ENCODE measurements at places on chromosomes 3 and 15. TPM values are rescaled to one million over a fixed set of nuclear protein-coding genes. Genes with fewer than 3 reads are reported as not detected.

DNA sequence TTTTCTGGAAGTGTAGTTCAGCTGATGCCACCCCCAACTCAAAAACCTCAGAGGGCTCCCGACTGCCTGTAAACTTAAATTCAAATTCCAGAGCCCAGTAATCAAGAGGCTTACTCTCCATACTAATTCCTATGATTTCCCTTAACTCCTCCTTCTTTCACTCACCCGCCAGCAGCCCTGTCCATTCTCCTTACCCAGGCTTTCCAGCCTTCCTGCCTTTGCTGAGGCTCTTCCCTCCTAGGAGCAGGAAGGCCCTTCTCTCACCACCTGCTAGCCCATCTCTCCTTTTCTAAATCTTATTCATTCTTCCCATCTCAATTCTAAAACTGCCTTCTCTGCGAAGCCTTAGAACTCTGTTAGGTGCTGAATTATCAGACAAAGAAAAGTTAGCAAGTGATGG, 30.4 kb downstream of the RORA start:
- no peak for DNase-seq

GRCh38 chr3:43923104-43923882, 232.6 kb downstream of the ABHD5 start:
- no peak for DNase-seq

DNA sequence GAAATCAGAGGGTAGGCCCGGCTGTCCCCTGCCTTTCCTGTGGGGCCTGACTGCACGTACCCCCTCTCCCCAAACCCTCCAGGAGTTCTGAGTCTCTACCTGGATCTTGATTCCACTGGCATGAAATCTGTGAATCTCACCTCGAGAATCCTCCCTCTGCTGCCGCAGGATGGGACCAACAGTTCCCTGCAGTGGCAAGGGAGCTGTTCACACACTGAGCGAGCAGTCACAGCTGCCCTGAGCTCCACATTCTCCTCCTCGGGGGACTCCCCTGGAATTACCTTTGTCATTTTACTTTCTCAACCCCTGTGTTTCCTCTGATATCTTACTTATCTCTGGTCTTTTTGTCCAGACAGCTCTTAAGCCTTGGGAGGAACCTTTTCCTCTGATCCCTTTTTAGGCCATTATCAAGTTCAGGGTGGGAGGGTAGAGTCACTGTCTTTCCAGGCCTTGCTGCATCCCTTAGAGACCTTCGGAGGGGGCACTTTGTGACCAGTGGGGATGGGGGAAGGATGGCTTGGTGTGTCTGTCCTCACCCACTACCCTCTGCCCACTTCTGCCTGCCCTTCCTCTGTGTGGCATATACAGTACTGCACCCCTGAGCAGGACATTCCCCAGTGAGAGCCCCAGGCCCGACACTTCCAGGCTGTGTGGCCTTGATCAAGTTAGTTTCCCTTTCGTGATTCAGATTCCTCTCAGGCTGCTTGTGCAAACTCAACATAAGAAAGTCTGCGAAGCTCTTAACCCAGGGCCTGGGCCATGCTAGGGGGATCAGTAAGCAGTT, 42.0 kb downstream of the CACNA2D3 start:
- DNase-seq = no peak

GRCh38 chr15:23690015-23690414, 2.9 kb upstream of the NDN start:
- DNase-seq = no peak

- DNase-seq = no peak
These were observed 507.8 kb downstream of the TUSC7 start for GRCh38 chr3:117217355-117217754.

SCAMP5 gene
- total RNA-seq = 57.2 TPM

P2RY1 gene
- total RNA-seq = 9.1 TPM

DNA sequence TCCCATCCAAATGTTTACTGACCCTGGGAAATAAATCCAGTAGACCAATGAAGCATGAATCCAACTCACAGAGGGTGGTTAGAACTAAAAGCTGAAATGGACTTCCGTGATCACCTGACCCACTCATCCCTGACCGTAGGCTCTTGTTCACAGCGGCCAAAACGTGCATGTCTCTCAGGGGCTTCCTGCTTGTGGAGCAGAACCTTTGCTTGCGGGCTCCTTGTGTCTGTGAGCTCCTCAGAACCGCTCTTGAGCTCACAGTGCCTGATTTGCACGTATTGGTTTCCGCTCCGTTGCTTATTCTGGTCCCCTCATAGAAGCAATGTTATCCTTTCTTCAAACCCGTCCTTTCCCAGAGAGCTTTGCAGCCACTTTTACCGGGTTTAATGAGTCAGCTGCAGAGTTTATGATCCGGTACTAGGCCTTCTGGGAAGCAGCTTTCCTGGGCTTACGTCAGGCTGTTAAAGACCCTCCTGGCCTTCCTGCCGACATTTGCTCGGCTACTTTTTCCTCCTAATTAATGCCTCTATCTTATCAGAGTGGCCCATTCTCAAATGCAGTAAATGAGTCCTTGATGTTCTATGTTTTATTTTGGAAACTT, 35.4 kb downstream of the LIPC start:
- no peak for DNase-seq

LMAN1L gene
- total RNA-seq = not detected

GABRB3 gene
- 91.6 TPM for total RNA-seq

GOLGA8G gene
- total RNA-seq = not detected

IL12A gene
- total RNA-seq = 0.14 TPM

DNA sequence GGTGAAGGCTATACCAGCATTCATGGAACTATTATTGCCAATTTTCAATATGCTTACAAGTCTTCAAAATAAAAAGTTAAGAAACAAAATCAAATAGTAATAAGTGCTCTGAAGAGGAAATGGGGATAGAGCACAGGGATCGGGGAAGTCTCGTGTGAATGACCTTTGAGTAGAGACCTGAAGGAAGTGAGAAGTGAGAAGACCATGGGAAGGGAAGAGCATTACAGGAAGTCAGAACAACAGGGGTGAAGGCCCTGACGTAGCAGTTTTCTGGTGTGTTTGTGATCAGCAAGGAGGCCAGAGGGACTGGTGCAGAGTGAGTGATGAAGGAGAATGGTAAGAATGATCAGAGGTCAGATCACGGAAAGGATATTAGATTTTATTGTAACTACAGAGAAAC, 48.1 kb downstream of the STAC start:
- no peak for DNase-seq

GRCh38 chr3:182596676-182597410, 196.5 kb upstream of the ATP11B start:
- DNase-seq = no peak

DNA sequence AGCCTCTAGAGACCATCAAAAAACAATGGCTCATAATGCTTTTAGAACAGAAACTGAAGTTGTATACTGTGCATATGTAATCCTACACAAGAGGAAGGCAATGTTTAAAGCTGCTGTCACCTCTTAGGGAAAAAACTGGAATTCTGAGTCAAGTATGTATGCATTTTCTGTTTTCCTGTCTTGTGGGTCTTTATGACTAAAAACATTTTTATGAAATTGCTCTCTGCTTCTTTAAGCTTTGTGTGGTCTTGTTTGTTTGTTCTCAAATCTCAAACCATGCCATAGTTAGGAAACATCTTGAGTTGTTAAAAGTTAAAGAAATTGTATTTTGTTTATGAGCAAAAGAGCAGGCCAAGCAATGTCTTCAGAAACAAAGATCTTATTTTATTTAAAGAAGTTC, 80.9 kb upstream of the SOX2 start:
- no peak for DNase-seq

SOX14 gene
- total RNA-seq = not detected

DNA sequence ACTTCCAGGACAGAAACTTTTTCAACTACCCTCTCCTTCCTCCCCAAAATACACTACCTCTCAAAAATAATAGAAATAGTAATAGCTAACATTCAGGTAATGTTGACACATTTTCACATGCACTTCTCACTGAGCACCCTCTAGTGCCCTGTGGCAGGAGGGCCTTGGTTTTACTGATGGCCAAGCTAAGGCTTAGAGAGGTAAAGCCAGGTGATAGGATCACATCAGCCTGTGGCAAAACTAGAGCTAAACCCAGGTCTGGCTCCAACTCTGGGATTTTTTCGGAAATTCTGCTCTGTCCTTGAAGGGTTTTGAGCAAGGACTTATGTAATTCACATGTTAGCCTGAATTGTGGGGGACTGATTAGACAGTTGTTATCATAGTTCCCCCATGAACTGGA, 922 bp upstream of the TAMM41 start:
- no peak for DNase-seq

GRCh38 chr3:36840453-36840921, 76.1 kb upstream of the DCLK3 start:
- no peak for DNase-seq

GRCh38 chr3:44914936-44915335, 40.5 kb downstream of the TGM4 start:
- no peak for DNase-seq

DNA sequence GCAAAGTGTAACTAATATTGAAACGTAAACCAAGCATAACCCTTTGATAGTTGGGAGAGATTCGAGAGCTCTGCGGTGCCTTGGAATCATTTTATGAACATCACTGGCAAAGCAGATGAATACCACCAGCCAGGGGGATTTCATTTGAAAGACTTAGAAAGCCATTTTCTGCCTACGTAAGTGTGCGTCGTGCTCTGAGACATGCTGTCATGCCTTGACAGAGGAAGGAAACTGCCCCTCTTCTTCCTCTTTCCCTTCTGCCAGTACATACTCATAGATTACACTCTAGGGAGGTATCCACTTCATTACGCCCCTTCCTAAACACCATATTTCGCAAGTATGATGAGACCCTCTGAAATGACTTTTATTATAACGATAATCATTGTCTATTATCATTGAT, 3.3 kb upstream of the MTHFS start:
- no peak for DNase-seq

GRK7 gene
- not detected for total RNA-seq

ZCWPW2 gene
- 1.4 TPM for total RNA-seq

DNA sequence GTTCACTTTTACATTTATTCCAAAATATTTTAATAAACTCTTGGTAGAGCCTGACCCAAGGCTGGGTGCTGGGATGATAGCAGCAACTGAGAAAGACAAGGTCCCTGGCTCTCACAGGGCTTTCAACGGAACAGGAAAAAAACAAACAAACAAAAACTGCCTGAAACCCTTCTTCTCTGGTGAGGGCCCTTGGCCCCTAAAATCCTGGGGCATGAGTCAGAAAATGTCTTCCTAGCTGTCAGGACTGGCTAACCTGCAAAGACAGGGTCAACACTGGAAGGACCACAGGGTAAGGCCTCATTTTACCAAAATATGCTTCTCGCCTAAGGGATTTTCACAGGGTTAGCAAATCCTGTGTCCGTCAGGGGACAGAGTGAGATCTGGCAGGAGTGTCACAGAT, 45.7 kb upstream of the WNT5A start:
- no peak for DNase-seq

- no peak for DNase-seq
These were observed 26.2 kb upstream of the SLC12A8 start for GRCh38 chr3:125238759-125239158.

SEMA4B gene
- total RNA-seq = 79.7 TPM

DNA sequence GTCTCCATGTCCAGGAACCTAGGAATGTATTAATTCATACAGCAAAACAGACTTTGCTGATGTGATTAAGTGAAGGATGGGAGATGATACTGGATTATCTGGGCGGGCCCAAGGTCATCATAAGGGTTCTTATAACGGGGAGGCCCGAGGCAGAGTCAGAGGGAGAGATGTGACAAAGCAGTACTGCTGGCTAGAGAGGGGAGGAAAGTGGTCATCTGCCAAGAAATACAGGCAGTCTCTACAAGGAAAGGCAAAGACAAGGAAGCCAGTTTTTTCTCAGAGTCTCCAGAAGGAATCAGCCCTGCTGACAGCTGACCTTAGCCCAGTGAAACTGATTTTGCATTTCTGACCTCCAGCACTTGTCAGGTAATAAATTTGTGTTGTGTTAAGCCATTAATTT, 66.2 kb upstream of the CORO2B start:
- no peak for DNase-seq

ISLR gene
- 53.0 TPM for total RNA-seq

- DNase-seq = no peak
These were observed at the start of gene FBLN2 for GRCh38 chr3:13548696-13549622. TSS of gene FBLN2 (plus strand) at chr3:13549125. CDS start at chr3:13570356, 21,231 bp downstream.

Data from mucosa of gallbladder (tissue), 1 donor.